ENCODE measurements at places on chromosomes 7 and 10.

GRCh38 chr7:157205438-157205837 is 66.7 kb downstream of the UBE3C start:
- no peak for DNase-seq

GRCh38 chr7:120108376-120108775 is 164.6 kb upstream of the KCND2 start:
- DNase-seq: no peak

DNA sequence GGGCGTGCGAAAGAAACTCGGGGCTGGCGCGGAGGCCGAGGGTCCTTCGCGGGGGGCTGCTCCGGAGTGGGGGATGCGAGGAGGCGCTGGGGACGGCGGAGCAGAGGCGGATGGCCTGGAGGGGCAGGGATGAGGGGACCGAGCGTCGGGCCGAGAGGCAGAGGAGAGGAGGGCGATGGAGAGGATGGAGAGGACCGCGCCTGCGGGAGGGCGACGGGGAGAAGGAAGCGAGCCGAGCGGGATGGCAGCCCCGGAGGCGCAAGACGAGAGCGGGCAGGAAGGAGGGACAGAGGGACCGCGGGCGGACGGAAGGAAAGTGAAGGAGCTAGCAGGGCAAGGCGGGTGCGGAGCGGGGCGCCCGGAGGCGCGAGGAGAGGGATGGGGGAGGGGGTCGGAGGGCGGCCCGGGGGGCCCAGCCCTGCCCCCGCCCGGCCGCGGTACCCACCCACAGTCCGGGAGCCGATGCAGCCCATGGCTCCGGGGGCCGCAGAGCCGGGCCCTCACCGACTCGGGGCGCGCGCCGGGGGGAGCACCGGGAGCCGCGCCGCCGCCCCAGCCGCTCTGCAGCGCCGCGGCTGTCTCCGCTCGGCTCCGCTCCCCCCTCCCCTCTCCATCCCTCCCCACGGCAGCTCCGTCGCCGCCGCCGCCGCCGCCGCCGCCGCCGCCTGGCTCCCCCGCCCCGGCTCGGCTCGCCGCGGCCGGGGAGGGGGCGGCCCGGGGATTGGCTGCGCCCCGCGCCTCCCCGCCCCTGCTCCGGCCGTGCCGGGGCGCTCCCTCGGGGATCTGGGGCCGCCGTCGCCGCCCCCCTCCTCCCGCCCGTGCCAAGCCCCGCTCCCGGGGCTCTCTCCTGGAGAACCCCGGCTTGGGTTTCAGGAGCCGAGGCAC is at the start of gene FAM131B:
FAM131B (minus strand) TSS at position 583 of the 885 bp plus-strand sequence; CDS start at position 473, 110 bp downstream.
- no peak for DNase-seq

DNA sequence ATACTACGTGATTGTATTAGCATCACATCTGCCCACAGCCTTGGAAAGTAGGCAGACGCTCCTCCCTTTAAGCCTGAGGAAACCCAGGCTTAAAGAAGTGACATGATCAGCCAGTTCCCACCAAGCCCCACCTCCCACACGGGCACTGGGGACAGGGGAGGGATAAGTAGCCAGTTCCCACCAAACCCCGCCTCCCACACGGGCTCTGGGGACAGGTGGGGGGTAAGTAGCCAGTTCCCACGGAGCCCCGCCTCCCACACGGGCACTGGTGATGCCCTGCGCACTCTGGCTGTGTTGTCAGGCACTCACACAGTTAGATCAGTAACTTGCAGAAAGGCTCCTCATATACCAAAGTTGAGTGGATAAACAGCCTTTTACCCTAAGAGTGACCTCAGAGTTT is 606.8 kb downstream of the PTPRN2 start:
- no peak for DNase-seq

DNA sequence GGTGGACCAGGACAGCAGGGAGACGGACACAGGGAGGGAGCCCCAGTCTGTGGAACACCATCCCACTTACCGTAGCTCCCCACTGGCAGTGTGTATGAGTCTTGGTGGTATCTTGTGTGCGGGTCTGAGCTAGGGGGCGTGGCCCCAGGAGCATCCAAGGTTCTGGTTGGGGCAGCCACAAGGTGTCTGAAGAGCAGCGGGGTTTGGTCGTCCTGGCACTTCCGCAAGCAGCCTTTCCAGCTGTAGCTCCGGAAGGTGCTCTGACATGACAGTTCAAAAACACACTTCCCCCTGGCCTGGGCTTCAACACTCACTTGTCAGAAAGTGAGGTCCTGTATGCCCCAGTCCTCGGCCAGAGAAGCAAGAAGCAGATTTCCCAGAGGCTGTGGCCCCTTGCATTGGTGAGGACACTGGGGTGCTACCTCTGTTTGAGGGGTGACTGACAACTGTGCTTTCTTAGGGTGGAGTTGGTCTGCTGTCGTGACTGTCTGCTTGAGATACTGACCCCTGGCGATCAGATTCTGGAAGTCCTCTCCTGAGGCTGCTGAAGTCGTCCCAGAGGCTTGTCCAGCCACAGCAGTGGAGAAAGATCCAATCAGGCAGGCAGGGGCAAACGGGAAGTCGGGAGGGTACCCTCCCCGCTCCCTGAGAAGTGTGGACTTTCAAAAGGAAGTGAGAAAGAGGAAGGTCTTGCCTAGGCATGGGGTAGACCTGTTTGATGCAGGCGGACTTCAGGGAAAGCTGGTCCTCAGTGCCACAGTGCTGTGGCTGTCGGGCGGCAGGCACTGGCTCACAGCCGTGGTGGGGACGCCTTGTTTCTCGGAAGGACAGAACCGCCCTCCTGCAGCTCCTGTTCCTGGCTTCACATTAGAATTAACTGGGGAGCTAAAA is 51.4 kb upstream of the PFKFB3 start:
- no peak for DNase-seq

- no peak for DNase-seq
Measured at GRCh38 chr7:152459724-152460251, 24.0 kb upstream of the KMT2C start.

DNA sequence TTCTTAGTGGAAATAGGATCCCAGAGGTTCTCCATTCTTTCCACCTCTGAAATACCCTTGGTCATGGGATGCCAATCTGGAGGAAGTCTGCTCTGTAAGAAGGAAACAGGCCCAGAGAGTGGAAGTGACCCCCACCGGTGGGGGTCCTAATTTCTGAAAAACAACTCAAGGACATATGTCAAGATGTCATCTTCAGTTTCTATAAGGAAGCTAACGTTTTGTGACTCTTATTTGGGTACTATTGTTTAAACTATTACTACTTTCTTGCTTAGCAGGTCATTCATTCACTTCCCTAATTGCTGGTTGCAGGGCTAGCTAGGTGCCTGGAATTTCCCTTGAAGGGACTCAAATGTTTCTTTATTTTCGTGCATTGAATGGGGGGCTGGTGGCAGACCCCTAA is 1.9 kb upstream of the ZNF775 start:
- DNase-seq: no peak

DNA sequence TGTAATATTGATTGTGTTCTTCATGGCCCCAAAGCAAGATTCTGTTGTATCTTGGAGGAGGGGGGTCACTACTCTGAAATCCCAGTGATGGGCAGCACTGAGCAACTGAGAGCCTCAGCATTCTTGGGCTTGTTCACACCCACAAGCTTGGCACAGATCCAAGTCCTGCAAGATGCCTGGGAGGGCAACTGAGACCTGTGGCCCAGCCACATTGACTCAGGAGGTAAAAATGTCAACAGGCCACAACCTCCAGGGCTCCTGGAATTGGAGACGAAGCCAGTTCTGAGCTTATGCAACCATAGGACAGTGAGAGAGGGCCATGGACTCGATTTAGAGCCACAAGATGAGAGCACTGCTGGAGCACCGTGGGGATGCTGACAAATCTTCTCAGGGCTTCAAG is 3.1 kb upstream of the DOCK1 start:
- peak; percentile 51 for DNase-seq

DNA sequence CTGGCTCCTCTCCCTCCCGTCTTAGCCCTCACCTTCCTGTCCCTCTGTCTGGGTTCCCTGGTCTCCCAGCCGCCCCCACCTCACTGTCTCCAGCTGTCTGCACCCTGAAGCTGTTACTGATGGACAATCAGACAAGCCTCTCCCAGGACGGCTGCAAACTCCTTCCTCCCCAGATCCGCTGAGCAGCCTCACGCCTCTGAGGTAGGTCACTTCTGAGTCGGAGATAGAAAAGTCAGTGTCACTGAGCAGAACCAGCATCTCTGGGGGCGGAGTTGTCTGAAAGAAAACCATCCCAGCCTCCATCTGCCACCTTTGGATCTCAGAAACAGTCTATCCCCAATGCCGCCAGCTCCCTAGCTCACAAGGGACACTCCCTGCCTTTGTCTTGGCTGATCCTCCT is 27.4 kb downstream of the FAM241B start:
- no peak for DNase-seq

DNA sequence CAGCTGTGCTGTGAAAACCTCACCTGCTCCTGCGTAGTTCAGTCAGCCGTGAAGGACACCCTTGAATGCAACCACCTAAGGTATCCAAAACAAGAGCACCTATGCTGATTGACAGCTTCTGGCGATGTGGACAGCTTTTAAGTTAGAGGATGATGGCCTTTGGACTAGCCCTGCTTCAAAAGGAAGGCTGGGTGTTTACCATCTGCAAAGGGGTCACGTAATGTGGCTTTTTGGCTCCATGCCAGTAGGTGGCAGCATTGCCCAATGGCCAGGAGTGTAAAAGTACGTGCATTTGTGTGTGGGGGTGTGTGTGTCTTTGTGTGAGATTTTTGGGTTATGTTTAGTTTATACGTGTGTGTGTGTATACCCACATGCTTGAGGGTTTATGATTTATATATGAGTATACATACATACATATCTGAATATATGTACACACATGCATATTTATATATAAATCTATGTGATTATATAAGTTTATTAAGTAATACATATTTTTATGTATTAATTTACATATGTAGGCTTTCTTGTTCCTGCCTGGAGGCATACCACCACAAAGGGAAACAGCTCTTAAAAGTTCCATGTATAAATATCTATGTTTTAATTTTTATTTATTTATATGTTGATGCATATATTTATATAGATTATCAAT is 236.3 kb upstream of the ANKRD30A start:
- DNase-seq: no peak

- no peak for DNase-seq
Measured at GRCh38 chr7:31007634-31008033, 43.9 kb downstream of the GHRHR start.

DNA sequence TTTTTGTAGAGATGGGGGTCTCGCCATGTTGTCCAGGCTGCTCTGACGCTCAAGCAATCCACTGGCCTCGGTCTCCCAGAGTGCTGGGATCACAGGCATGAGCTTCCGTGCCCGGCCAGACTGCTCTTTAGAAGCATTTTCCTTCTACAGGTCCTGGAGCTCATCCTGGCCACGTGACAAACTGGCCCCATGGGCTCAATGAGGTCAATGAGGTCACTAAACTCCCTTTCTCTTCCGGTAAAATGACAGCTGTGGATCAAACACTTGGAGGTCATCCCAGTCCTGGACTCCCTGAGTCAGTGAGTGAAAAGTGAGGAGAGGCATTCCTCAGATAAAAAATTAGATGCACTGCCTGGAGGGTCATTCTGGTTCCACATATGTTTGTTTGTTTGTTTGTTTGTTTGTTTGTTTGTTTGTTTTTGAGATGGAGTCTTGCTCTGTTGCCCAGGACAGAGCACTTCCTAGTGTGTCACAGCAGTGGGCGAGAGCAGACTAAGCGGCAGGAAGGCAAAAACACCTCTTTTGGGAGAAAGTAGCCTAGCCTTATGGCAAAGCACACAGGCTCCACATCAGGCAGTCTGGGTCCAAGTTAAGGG is 134.9 kb downstream of the TNS3 start:
- DNase-seq: no peak

- DNase-seq: no peak
Measured at GRCh38 chr10:80140251-80140650, 7.7 kb downstream of the PLAC9 start.

GRCh38 chr7:139768249-139768824 is 9.5 kb downstream of the HIPK2 start:
- DNase-seq: no peak

GRCh38 chr7:95960706-95961244 is 188.4 kb downstream of the DYNC1I1 start:
- DNase-seq: no peak

DNA sequence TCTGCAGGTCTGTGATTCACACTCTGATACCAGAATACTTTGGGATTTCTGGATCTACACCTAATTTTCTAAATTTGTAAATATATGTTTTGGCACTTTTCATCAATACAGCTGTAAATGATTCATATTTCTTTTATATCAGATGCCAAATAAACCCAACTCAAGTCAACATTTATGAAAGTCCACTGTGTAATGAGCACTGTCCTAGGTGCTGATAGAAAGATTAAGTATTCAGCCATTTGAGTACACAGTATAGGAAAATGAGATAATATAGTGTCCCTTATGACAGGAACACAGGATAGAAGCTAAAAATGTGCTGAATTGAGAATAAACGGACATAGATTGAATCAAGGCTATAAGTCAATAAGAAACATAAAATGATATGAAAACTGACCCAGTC is 6.4 kb downstream of the ANXA7 start:
- DNase-seq: no peak

DNA sequence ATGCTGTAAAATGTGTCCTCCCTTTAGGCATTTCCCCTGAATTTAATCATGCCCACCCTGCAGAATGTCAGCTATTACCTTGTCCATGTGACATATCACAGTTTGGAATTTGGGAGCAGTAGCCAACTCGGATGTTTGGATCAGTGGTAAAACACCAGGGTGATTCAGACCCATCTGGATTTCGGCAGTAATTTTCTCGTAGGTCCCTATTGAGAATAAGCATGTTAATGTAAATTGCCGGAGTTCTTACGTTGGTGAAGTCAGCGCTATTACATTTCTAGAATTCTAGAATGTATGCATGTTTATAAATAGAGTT is 44.1 kb downstream of the HGF start:
- peak; percentile 88 for DNase-seq

DNA sequence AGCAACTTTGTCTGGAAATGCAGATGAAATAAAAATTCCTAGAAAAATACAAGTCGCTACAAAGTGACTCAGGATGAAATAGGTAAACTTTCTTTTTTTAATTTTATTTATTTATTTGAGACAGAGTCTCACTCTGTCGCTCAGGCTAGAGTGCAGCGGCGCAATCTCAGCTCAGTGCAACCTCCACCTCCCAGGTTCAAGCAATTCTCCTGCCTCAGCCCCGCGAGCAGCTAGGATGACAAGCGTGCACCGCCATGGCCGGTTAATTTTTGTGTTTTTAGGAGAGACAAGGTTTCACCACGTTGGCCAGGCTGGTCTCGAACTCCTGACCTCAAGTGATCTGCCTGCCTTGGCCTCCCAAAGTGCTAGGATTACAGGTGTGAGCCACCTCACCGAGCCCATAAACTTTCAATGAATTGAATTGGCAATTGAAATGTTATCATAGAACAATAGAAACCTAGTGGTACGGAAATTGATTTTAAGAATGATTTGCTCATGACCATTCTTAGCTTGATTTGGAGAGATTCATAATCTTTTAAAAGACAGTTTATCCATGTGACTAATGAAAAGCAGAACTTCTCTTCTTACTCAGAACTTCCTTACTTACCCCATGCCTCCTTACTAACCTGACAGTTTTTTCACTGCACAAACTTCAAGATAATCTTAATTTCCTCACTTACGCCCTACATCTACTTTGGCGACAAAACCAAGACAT is 161.7 kb downstream of the FAM107B start:
- no peak for DNase-seq

DNA sequence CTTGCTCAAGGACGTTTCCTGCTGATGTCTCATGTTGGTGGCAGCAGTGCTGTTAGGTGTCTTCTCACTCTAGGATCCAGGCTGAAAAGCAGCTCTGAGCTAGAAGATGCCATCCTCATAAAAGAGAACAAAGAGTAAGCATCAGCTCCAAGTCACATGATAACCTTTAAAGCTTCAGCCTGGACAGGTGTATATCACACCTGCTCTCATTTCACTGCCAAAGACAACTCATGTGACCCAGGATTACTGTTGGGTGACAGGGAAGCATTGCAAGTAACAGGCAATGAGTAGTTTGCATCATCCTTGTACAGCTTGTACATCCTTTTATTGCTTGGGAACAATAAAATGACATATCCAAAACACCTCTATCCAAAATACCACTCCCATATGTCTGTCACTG is 423.4 kb upstream of the DPP6 start:
- DNase-seq: no peak

Data from fibroblast of skin of left biceps (primary cell).